ENCODE measurements at places on chromosomes 4 and X.

- DNase-seq: no peak
These were observed 67.8 kb downstream of the ABLIM2 start for GRCh38 chr4:8090744-8091301.

GRCh38 chr4:187236209-187236890 is 512.7 kb upstream of the FAT1 start:
- no peak for DNase-seq

DNA sequence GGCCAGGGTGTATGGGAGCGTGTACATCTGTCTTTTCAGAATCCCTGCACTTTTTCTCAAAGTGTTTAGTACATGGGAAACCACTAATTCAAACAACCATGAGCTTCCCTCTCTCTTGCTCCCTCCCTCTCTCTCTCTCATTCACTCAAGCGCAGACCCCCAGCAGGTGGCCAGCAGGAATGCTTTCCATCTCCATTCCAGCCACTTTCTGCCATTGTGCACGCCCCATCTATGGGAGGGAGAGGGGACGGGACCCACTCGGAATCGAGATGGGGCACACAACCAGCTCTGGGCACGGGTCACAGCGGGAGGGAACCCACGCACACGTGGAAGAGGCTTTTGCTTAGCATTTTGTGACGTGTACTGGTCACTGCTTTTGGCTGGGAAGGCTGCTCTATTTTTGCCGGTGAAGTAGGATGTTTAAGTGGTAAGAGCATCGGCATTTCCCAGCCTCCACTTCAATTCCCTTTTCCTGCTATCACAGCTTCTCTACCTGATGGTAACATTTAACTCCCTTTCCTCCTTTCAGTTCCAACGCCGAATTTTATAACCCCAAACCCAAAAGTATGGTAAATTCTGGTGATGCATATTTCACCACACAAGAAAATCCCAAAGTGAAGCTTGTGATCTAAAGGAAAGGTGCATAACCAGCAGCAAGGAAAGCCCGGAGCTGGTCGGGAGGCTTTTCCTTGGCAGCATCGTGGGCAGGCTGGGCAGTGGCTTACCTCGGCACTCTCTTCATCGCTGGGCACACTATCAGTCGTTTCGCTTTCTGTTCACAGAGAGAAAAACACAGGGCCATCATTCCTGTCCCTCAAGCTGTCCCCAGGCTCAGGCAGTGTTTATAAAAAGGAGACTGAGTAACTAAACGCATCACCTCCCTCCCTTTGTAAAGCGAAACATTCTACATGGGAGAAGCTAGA is 84.1 kb downstream of the IRF2 start:
- no peak for DNase-seq

DNA sequence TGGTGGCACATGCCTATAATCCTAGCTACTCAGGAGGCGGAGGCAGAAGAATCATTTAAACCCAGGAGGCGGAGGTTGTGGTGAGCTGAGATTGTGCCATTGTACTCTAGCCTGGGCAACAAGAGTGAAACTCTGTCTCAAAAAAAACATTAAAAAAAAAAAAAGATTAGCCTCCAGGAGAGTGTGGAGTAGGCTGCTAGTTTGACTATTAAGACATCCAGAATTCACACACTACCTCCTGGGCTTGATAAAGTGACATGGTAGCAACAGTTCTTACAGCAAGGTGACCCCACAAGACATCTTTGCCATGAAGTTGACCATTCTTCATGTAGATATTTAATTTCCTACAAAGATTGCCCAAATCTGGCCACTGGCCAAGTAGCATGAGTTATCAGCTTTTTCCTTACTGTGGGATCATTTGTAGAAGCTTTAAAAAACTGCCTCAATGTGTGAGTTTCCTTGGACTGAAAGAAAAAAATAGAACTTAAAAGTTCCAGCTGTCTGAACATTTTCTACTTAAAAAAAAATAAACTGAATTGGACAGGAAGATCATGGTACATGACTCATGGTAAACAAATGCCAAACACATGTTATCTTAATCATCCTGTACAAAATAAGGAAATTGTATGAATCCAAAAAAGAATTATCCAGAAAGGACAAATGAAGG is 35.3 kb upstream of the SPRY1 start:
- DNase-seq: no peak

DNA sequence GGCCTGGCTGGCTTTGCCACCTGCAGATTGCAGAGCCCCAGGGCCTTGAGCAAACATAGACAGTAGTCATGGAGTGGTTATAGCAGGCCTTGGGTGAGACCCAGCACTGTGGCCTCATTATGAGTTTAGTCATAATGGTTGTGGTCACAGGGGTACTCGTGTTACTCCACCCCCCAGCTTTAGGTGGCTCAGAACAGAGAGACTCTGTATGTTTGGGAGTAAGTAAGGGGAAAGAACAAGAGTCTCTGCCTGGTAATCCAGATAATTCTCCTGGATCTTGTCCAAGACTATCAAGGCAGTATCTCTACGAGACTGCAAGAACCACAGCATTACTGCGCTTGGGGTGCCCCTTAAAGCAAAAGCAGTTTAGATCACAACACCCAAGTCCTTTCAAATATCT is 62.3 kb upstream of the SCRG1 start:
- no peak for DNase-seq

GRCh38 chrX:22383988-22384387 is 111.3 kb downstream of the CBLL2 start:
- DNase-seq: no peak

DNA sequence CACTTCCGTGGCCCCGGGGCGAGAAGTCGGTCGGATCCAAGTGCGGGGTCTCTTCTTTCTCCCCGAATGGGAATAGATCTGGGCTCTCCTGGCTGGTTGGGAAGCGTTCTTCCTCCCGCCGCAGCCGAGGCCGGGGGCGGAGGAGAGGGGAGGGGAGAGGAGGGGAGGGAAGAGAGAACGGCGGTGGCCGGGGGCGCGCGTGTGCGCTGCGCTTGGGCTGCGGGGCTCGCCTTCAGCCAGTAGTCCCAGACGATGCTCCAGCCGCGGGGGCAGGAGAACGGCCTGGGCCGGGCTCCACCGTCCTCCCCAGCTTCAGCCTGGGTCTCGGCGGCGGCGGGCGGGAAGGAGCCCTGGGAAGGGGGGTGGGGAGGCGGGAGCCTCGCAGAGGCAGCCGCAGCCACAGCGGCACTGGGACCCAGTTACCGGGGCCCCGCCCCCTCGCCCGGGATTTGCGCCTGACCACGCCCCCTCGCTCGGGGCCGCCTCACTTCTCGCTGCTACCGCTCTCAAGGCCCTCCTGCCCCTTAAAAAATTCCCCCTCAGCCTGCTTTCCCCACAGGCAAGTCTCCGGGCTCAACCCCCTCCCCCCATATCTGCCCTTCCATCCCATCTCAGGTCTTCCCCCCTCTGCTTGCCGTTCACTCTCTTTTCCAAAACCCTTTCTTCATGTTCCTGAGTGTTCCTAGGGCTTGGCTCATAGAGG is at the start of gene FGD1:
Gene FGD1, minus strand, starts transcription at position 421 of the 703 bp plus-strand sequence. CDS start 802 bp downstream, outside the sequence.
- no peak for DNase-seq

DNA sequence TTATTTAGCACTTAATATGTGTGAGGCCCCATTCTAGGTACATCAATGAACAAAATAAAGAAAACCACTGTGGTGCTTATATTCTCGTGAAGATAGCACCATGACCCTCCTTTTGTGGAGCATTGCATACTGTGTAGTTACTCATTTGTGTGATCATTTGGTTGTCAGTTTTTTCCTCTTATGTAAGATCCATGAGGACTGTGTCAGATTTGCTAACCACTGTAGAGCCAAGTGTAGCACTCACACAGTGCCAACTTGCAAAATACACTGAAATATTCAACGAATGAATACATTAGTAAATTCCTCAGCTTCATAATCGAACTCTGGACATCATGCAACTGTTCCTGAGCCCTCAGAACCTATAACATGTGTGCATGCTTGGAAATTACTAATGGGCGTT is 29.5 kb upstream of the SETD7 start:
- no peak for DNase-seq

DNA sequence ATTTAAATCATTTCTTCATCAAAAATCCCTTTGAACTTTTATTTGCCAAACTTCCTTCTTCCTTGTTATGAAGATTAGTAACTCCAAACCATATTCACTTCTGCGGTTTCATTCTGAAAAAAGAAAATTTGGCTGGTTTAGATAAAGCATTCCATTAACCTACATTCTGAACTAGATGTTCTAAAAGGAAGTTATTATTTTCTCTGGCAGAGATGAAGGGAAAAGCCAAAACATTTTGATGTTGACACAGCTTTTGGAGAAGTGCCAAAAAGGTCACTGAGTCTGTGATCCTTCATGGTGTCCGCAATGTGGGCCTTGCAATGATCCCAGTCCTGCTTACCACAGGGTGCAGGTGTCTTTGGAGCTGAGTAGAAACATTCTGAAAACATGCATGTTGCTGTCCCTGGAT is 36.0 kb downstream of the CXCL8 start:
- DNase-seq: no peak

GRCh38 chr4:86043755-86044592 is 315.9 kb downstream of the MAPK10 start:
- DNase-seq: no peak

DNA sequence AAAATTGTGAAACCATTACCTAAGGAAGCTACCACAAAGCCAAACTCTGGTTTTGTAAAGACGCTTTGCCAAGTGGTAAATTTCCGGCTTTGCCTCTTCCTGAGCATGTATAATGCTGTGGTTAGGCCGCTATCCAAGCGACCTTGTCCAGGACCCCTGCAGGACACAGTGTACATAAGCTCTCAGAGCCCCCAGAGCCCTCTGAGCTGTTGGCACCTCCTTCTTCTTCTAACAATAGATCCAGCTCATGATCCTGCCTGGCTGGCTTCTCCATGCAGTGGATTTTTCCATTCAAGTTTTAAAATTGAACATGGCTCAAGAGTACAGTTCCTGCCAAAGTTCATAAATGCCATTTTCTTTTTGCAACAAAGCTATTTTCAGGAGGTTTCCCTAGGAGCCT is 326.7 kb downstream of the MAPK10 start:
- no peak for DNase-seq

- no peak for DNase-seq
These were observed 47.5 kb downstream of the PABPC4L start for GRCh38 chr4:134154097-134154496.

GRCh38 chr4:40193016-40193571 is 3.7 kb upstream of the RHOH start:
- no peak for DNase-seq

DNA sequence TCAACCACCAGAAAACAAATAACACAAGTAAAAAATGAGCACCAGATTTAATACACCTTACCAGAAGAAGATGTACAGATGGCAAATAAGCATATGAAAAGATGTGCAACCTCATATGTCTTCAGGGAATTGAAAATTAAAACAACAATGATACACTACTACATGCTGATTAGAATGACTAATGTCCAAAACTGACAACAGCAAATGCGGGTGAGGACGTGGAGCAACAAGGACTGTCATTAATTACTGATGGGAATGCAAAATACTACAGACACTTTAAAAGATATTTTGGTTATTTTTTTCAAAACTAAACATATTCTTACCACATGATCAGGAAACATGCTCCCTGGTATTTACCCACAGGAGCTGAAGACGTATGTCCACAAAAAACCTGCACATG is 140.3 kb downstream of the FRYL start:
- DNase-seq: no peak

- no peak for DNase-seq
These were observed 188.3 kb downstream of the RAPGEF2 start for GRCh38 chr4:159291176-159291575.
